ENCODE measurements at places on chromosomes 4 and X.

DNA sequence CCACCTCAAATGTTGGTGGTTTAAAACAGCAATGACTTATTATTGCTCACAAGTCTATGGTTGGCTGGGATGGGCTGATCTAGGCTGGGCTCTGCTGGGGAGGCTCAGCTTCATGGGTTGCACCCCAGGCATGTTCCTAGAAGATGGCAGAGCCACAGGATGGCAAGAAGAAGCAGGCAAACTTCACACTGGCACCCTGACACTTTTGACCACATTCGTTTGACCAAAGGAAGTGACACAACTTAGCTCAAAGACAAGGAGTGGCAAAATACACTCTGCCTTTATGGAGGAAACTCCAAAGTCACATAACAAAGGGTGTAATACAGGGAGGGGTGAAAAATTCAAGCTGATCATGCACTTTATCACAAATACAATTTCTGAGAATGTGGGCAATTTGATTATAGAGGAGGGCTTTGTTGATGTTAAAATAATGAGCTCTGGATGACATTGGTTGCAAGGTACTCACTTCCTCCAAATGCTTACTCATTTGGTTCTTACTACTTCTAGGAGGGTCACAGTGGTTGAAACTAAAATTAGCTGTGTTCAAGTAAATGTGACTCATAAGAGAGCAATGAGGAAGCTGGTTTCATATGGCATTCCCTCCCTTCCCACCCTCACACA lies 249.2 kb upstream of the RPS6KA3 start:
- no peak for DNase-seq

GRCh38 chrX:23742174-23742696 lies 841 bp downstream of the ACOT9 start:
- DNase-seq, result no peak

GRCh38 chr4:102399021-102399420 lies 53.7 kb upstream of the SLC39A8 start:
- no peak for DNase-seq

DNA sequence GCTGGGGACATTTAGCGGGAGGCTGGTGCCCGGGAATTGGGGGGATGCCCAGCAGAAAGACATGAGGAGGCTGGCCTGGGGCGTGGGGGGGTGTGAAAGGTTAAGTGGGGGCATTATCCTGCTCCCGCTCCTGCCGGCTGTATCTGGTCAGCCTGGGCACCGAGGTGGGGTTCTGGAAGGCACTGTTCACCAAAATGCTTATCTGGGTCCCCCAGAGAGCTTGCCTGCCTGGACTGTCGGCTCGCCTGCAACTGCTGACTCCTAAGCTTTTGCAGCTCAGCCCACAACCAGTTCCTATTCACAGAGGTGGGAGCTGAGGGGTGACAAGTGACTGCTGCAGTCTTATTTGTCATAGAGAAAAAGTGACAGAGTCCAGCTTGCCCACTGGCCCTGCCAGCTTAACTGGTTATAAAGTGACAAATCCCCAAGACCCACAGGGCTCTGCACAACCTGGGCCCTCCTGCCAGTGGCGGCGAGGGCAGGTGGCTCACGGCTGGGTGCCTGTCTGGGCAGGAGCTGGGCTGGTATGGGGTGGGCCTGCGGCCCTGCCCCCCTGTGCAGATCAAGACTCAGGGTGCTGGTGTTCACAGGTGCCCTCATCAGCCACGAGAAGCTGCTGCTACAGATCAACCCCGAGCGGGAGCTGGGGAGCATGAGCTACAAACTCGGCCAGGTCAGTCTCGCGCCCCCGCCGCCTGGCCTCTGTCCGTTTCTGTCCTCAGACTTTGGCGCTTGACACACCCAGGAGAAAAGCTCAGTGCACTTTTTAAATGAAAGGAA lies 23.7 kb upstream of the MSANTD1 start:
- no peak for DNase-seq

- DNase-seq, result no peak
These were observed 116.2 kb downstream of the SMIM20 start for GRCh38 chr4:26030260-26030667.

Data from breast epithelium (tissue), 4 donors.